ENCODE measurements at places on chromosomes 2 and 18.
A peak's percentile ranks its signal among the peaks of the same experiment; 100 is the strongest.

- DNase-seq: no peak
- H3K27me3 ChIP-seq: peaks cover 24% of the 10 kb centered on the region
- no peaks in the 10 kb centered on the region for H3K36me3 ChIP-seq
Measured at GRCh38 chr2:29323961-29324360, 208.7 kb downstream of the CLIP4 start.

DNA sequence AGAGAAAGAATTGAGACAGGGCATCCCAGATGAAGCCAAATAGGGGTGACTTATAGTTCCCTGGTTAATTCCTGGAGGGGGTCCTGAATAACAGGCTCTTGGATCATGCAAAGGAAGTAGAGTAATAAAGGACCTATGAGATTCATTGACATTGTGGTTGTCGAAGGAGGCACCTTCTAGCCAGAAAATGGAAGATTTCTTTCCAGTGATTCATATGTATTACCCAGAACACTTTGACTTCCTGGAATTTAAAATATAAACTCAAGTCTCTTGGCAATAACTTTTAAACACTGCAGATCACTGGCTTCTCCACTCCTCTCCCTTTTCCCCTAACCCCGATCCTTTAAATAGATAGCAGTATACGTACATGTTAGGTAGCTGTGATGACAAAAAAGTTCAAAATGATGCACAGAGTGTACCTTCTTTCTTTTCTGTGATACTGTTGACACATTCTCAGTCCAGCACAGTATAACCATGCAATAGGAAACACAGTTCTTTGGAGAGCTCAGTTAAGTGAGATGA lies 211.8 kb downstream of the LTBP1 start:
- H3K36me3 ChIP-seq: peaks cover 7% of the 10 kb centered on the region
- peak overlapping the region; percentile 94 for H3K27ac ChIP-seq
- no peaks in the 10 kb centered on the region for H3K27me3 ChIP-seq
- DNase-seq: no peak

GRCh38 chr2:204437815-204438756 lies 107.2 kb upstream of the PARD3B start:
- peaks cover 20% of the 10 kb centered on the region for H3K4me1 ChIP-seq
- peaks cover 3% of the 10 kb centered on the region for H3K36me3 ChIP-seq
- H3K4me3 ChIP-seq: no peak overlapping the region
- DNase-seq: no peak

- peaks cover 2% of the 10 kb centered on the region for H3K27me3 ChIP-seq
- H3K36me3 ChIP-seq: peaks cover 7% of the 10 kb centered on the region
- no peak overlapping the region for H3K27ac ChIP-seq
- no peak for DNase-seq
- H3K4me1 ChIP-seq: no peaks in the 10 kb centered on the region
- no peak overlapping the region for H3K4me3 ChIP-seq
Measured at GRCh38 chr2:222332116-222332515, 33.3 kb upstream of the PAX3 start.

DNA sequence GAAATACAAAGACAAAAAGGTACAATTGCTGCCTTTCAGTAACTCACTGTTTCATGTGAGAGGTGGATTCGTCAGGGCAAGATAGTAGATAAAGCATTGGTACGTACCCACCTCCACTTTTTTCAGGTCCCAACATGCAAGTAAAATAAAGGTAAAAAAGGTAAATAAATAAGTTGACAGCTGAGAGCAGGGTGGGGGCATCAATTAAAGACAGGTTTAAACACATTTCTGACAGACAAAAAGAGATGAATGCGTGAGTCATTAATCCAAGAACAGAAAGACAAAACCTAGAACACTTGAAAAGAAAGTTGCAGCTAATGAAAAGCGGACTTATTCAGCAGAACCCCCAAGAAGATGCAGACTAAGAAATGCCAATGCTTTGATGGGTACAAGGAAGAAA lies 979.6 kb upstream of the CDH2 start:
- H3K27me3 ChIP-seq: no peaks in the 10 kb centered on the region
- no peak overlapping the region for H3K4me3 ChIP-seq
- no peak overlapping the region for H3K27ac ChIP-seq
